ENCODE measurements at places on chromosomes 5 and 9. TPM values are rescaled to one million over a fixed set of nuclear protein-coding genes. Genes with fewer than 3 reads are reported as not detected.
A peak's percentile ranks its signal among the peaks of the same experiment; 100 is the strongest.

DNA sequence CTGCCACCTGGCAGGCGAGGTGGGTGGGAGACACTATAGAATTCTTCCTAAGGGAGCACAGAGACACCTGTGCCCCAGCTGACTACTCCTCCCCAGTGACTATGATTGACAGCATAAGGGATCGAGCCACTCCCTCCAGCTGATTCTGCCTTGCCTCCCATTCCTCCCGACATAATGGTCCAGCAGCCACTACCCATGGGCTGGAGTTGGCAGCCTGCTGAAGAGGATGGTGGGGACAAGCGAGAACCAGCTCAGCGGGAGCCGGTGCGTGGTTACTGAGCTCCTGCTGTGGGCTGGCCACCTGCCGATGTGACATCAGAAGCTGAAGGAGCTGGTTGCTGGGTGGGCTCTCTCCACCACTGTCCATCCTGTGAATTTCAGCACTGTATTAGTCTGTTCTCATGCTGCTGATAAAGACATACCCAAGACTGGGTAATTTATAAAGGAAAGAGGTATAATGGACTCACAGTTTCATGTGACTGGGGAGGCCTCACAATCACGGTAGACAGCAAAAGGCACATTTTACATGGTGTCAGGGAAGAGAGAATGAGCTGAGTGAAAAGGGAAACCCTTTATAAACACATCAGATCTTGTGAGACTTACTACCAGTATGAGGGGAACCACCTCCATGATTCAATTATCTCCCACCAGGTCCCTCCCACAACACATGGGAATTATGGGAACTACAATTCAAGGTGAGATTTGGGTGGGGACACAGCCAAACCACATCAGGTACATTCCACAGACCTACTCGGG, 12.1 kb upstream of the NCS1 start:
- H3K36me3 ChIP-seq, result no peaks in the 10 kb centered on the region
- H3K27ac ChIP-seq, result no peak overlapping the region
- DNase-seq, result no peak
- no peaks in the 10 kb centered on the region for H3K27me3 ChIP-seq
- no peak overlapping the region for H3K4me3 ChIP-seq

- no peaks in the 10 kb centered on the region for H3K27me3 ChIP-seq
- H3K4me3 ChIP-seq, result no peak overlapping the region
- H3K36me3 ChIP-seq, result no peaks in the 10 kb centered on the region
- DNase-seq, result no peak
Observed at GRCh38 chr9:98162613-98163012, 29.8 kb downstream of the CORO2A start.

- no peak for DNase-seq
- H3K27me3 ChIP-seq, result no peaks in the 10 kb centered on the region
- no peaks in the 10 kb centered on the region for H3K4me1 ChIP-seq
- no peak overlapping the region for H3K27ac ChIP-seq
- H3K36me3 ChIP-seq, result peaks cover 10% of the 10 kb centered on the region
Observed at GRCh38 chr5:142000704-142001484, 11.9 kb downstream of the GNPDA1 start.

DNA sequence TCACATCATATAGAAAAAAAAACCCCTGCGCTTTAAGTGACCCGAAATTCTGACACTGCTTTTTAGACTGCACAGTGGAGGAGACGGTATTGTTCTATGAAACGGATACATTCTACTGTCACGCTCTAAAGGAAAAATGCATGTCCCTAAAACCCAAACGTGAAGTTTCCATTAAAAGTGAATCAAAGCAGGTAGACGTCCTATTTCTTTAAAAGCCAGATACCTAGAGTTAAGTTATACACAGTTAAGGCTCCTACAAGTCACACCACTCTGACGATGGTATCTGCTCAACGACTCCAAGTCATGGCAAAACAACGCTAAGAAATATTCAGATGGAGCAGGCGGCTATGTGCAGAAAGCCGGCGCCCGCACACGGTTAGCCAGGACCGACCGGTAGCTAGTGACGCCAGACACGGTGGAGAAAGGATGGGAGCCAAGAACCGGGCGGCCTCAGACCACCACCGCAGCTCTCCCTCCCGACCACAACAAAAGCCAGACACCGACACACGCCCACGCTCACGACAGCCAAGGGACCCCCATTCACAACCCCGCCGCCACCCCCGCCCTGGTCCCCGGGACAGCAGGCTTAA, 734 bp downstream of the SKP1 start:
- peaks cover 17% of the 10 kb centered on the region for H3K4me1 ChIP-seq
- peak overlapping the region; percentile 81 for H3K4me3 ChIP-seq
- H3K36me3 ChIP-seq, result peaks cover 26% of the 10 kb centered on the region
- DNase-seq, result no peak
- H3K27me3 ChIP-seq, result no peaks in the 10 kb centered on the region

GRCh38 chr5:72007336-72008111, 99.8 kb upstream of the MAP1B start:
- no peaks in the 10 kb centered on the region for H3K4me1 ChIP-seq
- no peak overlapping the region for H3K4me3 ChIP-seq
- H3K27ac ChIP-seq, result no peak overlapping the region
- no peaks in the 10 kb centered on the region for H3K27me3 ChIP-seq

DNA sequence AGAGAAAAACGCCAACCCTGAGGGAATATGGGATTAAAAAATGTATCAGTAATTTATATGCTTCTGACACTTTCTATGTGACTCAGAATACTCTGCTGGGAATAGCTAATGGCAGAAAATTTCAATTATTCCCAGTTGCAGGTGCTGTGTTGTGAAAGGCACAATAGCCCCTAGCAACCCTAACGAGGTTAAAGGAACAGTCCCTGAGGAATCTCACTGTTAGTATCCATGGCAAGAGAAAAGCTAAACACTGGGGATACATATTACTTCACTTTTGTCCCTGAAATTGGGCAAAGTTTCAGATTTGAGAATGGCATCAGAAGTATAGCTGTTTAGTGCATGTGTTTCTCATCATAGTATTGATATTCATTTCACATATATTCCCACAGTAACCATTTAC, 555.0 kb downstream of the RAB3C start:
- no peak overlapping the region for H3K27ac ChIP-seq
- no peaks in the 10 kb centered on the region for H3K36me3 ChIP-seq
- H3K4me1 ChIP-seq, result no peaks in the 10 kb centered on the region
- H3K4me3 ChIP-seq, result no peak overlapping the region
- H3K27me3 ChIP-seq, result no peaks in the 10 kb centered on the region

DNA sequence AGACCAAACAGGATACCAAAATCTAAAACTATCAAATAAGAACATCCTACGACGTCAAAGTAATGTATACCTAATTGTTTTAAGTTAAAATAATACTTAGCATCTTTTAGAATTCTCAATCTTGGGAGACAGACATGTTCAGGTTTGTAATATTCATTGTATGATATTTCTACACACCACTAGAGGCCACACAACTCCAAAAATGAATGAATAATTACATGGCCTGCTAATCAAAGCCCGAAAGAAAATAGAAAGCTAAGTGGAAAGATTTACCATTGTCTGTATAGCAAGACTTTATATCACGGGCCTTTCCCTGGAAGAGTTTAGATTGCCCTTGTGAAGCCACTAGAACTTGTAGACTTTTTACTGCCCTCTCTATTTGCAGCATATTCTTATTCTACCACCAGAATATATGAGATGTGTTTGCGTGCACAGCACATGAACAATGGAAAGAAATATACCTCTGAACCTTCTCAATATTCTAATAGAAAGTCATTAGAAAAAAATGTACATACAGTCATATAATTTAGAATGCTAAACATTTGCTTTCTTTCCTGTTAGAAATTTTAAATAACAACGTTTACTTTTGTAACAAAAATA, 380.1 kb upstream of the NUDT12 start:
- no peaks in the 10 kb centered on the region for H3K36me3 ChIP-seq
- H3K27ac ChIP-seq, result no peak overlapping the region
- no peak for DNase-seq
- H3K27me3 ChIP-seq, result no peaks in the 10 kb centered on the region
- H3K4me3 ChIP-seq, result no peak overlapping the region

DNA sequence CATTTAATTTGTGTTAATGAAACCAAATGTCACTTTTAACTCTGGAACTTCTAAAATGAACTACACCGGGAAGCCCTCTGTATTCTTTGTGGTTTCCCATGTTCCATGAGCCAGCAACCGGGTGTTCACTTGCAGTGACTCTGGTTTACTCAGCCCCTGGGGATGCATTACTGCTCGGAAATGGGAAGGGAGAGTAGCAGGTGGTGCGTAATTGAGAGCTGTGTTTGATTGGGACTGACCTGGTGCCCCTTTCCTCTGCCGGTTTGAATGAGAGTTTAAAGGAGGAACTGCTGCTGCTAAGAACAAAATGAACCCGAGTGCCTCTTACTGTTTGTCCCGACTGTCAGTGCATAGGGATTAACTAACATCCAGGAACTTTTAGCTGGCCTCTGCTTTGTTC, 100.1 kb upstream of the DHFR start:
- no peaks in the 10 kb centered on the region for H3K27me3 ChIP-seq
- H3K27ac ChIP-seq, result no peak overlapping the region
- H3K36me3 ChIP-seq, result peaks cover 5% of the 10 kb centered on the region

Gene PKD2L2
- 1.1 TPM for total RNA-seq

- DNase-seq, result no peak
- no peaks in the 10 kb centered on the region for H3K27me3 ChIP-seq
- peaks cover 16% of the 10 kb centered on the region for H3K4me1 ChIP-seq
- H3K4me3 ChIP-seq, result no peak overlapping the region
- H3K36me3 ChIP-seq, result no peaks in the 10 kb centered on the region
Observed at GRCh38 chr9:124676159-124676551, 95.0 kb downstream of the NR6A1 start.

Gene AGXT2
- not detected for total RNA-seq

Gene FOXD4L4
- 0.10 TPM for total RNA-seq

DNA sequence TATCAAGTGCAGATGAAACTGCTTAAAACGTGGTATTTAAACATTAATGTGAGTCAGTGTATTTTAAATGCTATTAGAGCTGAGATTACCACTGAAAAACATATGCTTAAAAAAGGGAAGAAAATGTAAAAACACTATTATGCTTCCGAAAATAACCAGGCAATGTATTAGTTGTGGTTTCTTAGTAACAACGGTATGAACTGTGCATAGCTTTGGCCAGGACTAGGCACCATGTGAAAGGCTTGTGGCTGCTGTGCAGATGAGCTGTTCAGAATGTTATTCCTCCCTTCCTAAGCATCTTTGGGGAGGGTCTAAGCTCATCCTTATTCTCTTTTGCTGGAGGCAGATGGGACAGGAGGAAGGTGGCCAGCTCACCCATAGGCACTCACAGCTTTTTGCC, 84.9 kb downstream of the NTRK2 start:
- no peak for DNase-seq
- H3K27ac ChIP-seq, result no peak overlapping the region
- H3K4me1 ChIP-seq, result no peaks in the 10 kb centered on the region
- H3K4me3 ChIP-seq, result no peak overlapping the region
- no peaks in the 10 kb centered on the region for H3K36me3 ChIP-seq
- H3K27me3 ChIP-seq, result no peaks in the 10 kb centered on the region

Gene NR5A1
- not detected for total RNA-seq

DNA sequence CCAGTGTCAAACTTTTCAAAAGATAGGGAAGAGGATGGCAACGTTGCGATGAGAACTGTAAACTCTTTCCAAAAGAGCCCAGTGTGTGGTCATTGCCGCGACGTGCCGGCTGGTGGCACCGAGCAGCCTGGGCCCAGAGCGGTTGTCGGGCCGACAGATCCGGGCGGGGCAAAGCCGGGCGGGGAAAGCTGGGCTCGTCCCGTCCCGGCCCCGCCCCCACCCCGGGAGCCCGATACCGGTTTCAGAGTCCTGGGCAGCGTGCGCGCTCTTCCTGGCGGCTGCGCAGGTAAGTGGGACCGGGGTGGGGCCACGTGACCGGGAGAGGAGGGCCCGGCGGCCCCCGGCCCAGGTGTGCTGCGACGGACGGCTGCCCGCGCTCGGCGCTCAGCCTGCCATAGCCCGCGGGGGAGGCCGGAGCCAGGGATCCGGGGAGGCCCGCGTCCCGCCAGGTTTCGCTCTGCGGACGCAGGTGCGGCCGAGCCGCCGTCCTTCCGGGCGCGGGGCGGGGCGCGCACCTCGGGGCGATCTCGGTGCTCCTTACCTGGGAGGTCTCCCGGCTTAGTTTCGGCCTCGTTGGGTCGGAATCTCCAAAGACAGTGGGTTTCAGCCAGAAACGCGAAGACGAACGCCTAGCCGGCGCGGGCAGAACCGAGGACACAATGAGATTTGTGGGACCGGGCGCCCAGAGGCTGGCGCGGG, at the start of gene MARVELD2:
MARVELD2 (plus strand) TSS at position 232 of the 699 bp plus-strand sequence. CDS start 4,270 bp downstream, outside the sequence.
- no peak within 1 kb of the TSS for H3K27ac ChIP-seq
- H3K27me3 ChIP-seq, result no peaks in the 10 kb centered on the region
- DNase-seq, result peak; percentile 79
- peaks cover 4% of the 10 kb centered on the region for H3K4me1 ChIP-seq
- H3K4me3 ChIP-seq, result peak within 1 kb of the TSS; percentile 57

- H3K27me3 ChIP-seq, result peaks cover 18% of the 10 kb centered on the region
- H3K27ac ChIP-seq, result no peak overlapping the region
- no peaks in the 10 kb centered on the region for H3K4me1 ChIP-seq
- H3K4me3 ChIP-seq, result no peak overlapping the region
- DNase-seq, result no peak
- no peaks in the 10 kb centered on the region for H3K36me3 ChIP-seq
Observed at GRCh38 chr9:89579741-89580385, 24.9 kb upstream of the GADD45G start.

DNA sequence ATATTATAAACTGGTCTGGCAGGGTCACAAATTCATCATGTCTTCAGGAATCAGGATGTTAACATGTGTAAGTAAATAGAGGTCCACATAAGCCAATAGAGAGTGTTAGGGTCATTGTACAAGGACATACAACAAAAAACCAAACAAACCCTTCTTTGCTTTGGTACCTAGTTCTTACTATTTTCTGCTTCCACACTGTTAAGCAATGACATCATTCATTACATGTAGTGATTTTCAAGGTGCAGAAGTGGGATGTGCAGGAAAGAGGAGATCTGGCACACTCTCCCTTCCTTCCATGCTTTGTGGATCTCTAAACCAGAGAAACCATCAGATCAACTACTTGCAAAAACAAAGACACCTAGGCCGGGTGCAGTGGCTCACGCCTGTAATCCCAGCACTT, 184.1 kb downstream of the RAPGEF6 start:
- no peak overlapping the region for H3K4me3 ChIP-seq
- no peak overlapping the region for H3K27ac ChIP-seq
- peaks cover 54% of the 10 kb centered on the region for H3K36me3 ChIP-seq
- no peak for DNase-seq
- H3K4me1 ChIP-seq, result no peaks in the 10 kb centered on the region
- no peaks in the 10 kb centered on the region for H3K27me3 ChIP-seq

DNA sequence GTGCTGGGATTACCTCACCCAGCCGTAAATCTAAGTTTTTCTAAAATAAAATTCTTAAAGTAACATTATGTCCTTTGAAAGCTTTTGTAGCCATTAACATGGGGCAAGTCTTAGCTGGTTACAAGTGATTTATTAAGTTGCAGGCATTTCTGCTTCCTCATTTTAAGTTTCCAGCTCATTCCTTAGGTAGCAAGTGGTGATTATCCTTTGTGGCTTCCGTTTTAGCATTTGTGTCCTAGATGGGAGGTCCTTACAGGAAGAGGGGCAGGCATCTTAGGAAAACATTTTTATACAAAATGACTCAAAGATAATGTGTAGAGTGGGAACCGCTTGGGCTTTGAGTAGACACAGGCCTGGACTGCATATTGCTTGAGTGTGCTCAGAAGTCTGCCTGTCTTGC, 35.0 kb upstream of the ROPN1L start:
- H3K27ac ChIP-seq, result no peak overlapping the region
- peaks cover 100% of the 10 kb centered on the region for H3K36me3 ChIP-seq
- no peak overlapping the region for H3K4me3 ChIP-seq
